ENCODE measurements at places on chromosomes 4 and X.
A peak's percentile ranks its signal among the peaks of the same experiment; 100 is the strongest.

GRCh38 chr4:37890801-37891259 lies at the start of gene TBC1D1:
TSS of gene TBC1D1 (plus strand) at chr4:37891084. CDS start at chr4:37902096, 11,012 bp downstream.
- no peak for DNase-seq

DNA sequence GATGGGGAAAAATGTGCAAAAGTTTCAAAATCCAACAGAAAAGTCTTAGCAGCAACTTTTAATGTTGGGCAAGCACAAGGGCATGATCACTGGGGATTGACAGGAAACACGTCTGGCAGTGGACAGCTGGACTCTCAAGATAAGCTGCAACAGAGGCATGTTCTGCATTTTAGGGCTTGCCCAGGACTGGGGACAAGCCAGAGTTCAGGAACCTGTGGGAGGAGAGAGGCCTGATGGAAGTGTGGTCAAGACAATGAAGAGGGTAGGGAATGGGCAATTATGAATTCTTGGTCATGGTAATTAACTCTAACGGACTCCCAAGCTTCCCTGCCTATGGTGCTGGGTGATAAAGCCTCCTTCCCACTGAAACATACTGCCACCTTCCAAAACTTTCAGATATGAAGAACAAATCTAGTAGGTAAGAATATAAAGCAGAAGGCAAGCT lies 48.4 kb downstream of the ANXA3 start:
- DNase-seq: no peak

GRCh38 chr4:83022724-83023450 lies 12.1 kb upstream of the COPS4 start:
- DNase-seq: no peak

DNA sequence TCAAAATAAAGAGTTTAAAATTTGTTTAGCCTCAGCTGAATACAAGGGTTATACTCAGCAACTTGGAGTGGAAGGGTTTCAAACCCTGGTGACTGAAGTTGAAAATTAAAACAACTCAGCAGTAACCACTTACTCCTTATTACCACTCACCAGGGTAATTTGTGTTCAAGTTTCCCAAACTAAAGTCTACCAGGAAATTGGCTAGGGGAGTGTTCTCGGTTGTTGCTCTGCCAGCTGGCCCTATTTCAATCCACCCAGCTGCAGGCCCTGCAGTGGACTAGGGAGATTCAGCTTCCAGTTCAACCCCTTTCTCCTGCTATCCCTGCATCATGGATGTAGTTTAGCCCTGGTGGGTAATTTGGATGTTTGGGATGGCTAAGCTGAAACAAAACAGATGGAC lies 37.8 kb upstream of the EXOC1L start:
- DNase-seq: no peak

DNA sequence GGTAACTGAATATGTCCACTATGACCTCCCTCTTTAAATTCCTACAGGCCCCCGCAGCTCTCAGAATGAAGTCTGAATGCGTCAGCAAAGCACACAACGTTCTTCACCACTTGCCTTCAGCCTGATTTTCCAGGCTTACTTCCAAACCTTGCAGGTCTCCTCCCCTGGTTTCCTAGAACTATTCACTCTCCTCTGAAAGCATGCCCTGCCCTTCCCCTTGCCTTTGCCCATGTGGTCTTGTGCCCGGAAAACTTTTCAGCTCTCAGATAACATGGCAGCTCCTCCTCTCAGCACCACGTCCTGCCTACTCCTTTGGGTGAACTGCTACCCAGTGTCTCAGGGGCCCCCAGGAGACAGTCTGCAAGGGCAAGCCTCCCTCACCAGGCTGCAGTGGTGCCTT lies 268.5 kb upstream of the LDB2 start:
- no peak for DNase-seq

DNA sequence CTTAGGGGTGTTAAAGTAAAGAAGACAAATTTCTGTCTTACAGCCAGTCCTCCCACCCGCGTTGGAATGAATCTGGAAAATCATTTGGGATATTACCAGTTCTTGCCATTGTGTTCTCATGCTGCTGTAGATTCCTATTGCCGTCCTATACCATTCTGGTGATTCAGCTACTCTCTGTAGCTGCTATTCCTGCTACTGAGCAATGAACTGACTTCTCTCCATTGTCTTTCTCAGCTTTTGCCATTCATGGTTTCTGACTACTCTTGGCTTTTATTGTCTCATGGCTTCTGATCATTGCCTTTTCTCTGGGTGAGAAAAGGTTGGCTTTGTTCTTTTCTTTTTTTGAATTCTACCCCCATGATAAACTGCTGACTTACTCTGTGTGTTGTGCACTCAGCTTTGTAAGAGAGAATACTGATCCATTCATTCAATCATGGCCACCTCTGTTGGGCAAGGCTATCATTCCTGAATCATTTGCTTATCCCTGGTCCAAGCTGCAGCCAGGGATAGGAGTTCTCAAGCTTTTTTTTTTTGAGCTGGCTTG lies 27.7 kb upstream of the METAP1 start:
- no peak for DNase-seq

DNA sequence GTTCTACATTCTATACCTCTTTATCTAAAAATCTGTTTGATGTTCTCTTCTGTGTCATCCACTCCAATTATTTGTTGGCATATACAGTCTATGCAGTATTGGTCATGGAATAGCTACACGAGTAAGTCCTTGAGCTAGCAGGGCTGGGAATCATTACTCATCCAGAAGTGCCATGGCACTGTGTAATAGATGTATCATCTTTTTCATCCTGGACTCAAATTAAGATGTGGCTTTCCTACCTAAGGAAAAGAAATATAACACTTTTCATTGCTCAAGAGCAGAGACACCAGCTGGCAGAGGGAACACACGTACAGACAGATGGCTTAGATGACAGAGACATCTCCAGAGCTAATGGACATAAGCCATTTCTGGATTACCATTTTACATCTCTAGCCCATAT lies 159.8 kb downstream of the FAM13A start:
- DNase-seq: no peak

- DNase-seq: no peak
Observed at GRCh38 chr4:145186729-145187128, 6.3 kb upstream of the OTUD4 start.

DNA sequence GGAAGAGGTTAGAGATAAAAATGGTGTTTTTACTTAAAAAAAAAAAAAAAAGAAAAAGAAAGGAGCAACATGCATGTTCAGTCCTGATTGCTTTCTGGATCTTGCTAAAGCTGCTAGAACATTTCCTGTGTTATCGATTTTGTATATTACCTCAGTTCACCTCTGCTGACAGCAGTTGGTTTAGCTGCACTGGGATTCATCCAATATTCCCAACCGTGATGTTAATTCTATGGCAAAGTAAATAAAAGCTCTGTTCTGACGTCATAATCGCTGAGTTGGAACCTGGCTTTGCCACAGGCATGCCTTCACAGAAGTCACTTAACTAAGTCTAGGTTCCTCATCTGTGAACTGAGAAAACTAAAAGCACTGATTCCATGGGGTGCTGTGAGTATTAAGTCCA lies 90.7 kb upstream of the SORBS2 start:
- DNase-seq: no peak

DNA sequence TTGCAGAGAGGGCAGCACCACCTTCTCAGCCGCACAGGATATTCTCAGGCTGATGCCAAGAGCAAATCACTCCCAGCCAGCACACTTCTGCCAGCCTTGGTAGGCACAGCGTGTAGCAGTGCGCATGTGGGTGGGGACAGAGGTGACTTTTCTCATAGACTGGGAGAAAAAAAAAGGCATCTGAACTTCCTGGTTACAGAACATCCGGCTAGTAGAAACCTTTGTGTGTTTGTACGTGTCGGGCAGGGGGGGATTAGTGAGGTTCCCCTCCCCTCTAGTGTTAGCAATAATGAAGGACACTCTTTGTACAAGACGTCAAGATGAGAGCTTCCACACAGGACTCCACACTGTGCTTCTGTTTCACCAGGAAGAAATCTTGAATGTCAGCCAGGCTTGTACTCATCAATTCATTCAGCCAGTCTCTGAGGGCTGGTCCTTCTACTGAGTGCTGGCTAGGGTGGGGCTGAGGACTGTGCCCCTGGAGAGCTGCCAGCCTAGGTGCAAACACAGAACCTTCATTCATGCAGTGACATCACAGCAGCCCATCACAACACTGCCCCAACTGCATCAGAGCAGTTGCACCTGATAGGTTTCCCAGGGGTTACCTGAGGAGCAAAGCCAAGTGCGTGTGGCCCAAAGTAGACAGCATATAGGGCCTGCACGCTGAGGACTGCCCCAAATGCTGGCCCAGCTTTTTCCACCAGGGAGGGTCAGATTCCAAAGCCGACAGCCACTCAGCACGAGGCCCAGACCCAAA lies 34.7 kb downstream of the SLC25A5 start:
- peak; percentile 70 for DNase-seq

DNA sequence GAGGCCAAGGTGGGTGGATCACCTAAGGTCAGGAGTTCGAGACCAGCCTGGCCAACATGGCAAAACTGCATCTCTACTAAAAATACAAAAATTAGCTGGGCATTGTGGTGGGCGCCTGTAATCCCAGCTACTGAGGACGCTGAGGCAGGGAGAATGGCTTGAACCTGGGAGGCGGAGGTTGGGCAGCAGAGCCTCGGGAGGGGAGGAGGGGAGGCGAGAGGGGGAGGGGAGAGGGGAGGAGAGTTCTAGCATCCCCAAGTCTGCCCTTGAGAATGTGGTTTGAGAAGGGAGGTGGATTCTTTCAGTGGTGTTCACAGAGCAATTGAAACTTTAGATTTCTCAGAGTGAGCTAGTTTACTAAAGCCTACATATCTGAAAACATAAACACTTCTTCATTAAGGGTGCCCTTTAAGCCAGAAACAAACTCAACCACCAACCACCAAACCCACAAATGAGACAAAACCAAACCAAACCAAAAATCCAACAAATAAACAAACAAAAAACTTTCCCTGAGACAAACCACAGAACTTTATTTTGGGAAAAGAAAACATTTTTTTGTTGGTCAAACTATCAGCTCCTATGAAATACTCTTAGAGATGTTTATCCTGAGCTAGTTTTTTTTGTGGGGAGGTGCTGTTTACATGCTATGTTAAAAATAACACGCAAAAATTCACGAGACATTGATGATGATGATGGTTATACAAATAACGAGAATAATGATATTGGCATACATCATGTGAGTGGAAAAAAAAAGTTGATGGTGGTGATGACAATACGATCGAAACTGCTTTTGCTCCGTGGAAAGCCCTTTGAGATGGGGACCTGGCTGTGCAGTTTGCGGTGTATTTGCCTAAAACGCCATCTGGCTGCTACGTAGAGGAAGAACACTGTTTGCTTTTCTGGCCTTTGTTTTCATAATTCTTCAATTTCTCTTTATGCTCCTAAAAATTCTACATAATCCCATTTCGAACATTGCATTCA lies 98.2 kb upstream of the PRKX start:
- peak; percentile 71 for DNase-seq

- DNase-seq: no peak
Observed at GRCh38 chr4:167100120-167100519, 134.2 kb downstream of the SPOCK3 start.

GRCh38 chr4:6869944-6870343 lies 39.7 kb upstream of the TBC1D14 start:
- DNase-seq: no peak

GRCh38 chrX:154516656-154517100 lies 646 bp upstream of the FAM3A start:
- DNase-seq: no peak

- peak; percentile 5 for DNase-seq
Observed at GRCh38 chrX:120365320-120365719, 3.4 kb downstream of the ATP1B4 start.

DNA sequence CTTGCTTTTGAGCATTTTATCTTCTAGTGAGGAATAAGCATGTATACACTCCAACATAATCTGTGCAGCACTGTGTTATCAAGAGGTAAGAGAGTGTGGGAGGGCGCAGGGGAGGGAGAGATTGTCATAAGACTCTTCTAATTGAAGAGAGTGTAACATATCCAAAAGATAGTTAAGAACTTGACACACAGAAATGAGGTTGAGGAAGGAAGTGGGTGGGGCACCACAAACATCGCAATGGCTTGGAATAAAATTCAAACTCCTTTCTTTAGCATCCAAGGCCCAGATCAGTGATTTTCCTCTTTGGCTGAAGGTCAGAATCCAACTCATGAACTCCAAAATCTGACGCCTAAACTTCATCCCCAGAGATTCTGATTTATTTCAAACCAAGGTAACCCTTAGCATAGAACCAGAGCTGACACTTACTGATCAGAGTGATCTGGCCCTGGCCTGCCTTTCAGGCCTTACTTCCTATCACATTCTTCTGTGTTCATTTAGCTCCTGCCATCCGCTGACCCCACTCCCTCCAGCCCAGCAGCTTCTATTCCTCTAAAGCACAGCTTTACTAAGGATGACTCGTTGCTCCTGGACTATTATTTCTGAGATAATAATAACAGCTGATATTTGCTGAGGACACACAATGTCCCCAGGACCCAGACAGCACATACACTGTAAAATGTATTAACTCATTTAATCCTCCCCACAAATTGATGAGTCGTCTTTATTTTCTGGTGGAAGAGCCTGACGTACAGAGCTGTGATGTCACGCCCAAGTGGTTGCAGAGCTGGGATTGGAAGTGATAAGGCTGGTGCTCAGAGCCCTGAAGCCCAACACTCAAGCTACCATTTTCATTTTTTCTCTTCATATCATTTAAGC lies 10.6 kb upstream of the CTSO start:
- DNase-seq: no peak
